Skin of body (tissue), 3 donors: ENCODE measurements at places on chromosomes 3 and 15. TPM values are rescaled to one million over a fixed set of nuclear protein-coding genes. Genes with fewer than 3 reads are reported as not detected.

DNA sequence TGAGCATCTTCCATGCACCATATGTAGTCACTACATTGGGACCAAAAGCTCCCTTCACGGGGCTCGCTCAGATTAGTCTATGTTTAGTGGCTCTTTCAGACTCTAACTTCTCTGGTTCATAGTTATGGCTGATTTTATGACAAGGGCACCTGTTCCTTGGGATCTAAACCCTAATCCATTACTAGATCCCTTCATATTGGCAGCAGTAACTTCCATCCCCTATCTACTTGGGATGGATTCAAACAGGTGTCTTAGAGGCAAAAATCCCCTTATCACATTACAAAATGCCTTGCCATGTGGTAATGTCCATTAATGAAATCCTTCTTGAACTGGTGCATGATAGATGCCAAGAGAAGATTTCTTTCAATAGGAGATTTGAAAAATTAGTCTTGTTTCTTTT lies 96.7 kb upstream of the TP63 start:
- no peak for DNase-seq

- no peak for DNase-seq
These were observed 7.1 kb upstream of the LARS2 start for GRCh38 chr3:45381168-45381852.

- DNase-seq = peak; percentile 9
These were observed 75.4 kb downstream of the PRICKLE2 start for GRCh38 chr3:64149886-64150285.

- peak; percentile 83 for DNase-seq
These were observed 38.2 kb downstream of the ABI3BP start for GRCh38 chr3:100954990-100955389.

Gene RYR3
- total RNA-seq = 6.3 TPM

Gene DUOX2
- 0.79 TPM for total RNA-seq
